ENCODE measurements at places on chromosomes 2 and 18.

DNA sequence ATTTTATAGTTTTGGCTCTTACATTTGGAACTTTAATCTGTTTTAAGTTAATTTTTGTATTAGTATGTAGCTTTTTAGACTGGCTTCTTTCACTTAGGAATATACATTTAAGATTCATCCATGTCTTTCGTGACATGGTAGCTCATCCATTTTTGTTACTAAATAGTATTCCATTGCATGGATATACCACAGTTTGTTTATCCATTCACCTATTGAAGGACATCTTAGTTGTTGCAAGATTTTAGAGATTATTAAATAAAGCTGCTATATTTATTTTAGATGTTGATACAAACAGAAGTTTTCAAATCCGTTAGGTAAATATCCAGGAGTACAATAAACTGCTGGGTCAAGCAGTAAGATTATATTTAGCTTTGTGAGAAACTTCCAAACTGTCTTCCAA lies 58.0 kb upstream of the ZNF521 start:
- no peak for DNase-seq

DNA sequence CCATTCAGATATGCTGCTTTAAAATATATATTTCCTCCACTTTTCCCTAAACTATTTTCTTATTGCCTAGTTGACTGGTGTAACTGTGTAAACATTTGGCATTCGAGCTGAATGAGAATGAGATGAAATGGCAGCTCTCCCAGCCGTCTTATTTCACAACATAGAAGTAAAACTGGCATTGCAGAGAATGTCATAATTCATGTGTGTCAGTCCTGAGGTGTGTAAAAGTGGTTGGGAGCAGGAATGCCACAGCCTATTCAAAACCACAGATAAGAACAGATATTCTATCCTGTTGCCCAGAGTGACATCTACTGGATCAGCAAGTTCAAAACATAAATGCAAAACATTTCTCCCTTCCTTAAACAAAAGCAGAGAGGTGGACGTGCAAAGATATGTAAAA lies 565.5 kb upstream of the CHAC2 start:
- DNase-seq: peak; percentile 33

DNA sequence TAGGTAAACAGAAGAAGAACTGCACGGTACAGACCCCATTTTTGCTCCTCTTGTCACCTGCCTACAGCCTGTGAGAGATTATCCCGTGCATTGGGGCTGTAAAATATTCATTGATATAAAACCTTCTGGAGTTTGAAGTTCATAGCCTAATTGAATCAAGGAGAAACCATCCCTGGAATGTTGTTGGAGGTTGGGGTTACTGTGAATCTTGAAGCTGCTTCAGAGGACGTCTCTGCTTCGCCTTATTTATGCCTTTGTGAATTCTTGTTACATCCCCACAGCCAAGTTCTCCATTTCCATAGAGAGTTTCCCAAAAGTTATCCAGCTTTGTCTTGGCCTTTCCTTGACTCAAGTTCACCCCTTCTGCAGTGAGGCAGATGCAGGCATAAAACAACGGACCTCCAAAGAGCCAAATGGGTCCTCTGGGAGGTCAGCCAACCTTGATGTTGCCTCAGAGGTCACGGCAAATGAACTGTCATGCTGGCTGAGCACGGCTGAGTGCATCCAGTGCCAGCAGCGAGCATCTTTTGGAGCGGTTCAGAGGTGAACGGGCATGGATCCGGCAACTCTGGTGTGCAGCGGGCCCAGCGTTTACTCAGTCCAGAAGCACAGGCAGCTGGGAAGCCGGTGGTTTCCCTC lies 317.6 kb downstream of the PRKCE start:
- peak; percentile 19 for DNase-seq

- no peak for DNase-seq
Observed at GRCh38 chr2:240428245-240428644, 7.2 kb upstream of the GPC1 start.

DNA sequence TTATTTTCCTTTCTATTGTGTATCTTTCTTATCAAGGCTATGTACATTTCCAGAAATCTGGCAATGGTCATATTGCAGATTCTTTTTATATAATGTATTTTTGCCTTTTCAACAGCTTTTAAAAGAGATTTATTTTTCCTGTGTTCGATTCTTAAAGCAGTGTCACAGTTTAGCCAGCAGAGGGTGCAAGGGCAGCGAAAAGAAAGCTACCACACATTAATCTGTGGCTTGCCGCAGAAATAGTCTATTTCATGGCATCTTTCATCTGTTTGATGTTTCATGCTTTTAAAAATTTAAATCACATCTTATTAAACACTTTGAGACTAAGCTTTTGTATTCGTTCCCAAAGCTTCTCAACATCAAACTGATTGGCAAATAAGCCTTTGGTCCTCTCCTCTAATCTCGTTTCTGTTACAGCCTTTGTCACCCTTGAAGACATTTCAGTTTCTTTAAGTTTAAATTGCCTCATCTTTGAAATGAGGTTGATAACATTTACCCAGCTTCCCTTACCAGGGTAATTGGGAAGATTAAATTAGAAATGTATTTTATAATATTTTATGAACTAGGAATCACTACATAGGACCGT lies 73.3 kb downstream of the PIK3C3 start:
- DNase-seq: no peak

DNA sequence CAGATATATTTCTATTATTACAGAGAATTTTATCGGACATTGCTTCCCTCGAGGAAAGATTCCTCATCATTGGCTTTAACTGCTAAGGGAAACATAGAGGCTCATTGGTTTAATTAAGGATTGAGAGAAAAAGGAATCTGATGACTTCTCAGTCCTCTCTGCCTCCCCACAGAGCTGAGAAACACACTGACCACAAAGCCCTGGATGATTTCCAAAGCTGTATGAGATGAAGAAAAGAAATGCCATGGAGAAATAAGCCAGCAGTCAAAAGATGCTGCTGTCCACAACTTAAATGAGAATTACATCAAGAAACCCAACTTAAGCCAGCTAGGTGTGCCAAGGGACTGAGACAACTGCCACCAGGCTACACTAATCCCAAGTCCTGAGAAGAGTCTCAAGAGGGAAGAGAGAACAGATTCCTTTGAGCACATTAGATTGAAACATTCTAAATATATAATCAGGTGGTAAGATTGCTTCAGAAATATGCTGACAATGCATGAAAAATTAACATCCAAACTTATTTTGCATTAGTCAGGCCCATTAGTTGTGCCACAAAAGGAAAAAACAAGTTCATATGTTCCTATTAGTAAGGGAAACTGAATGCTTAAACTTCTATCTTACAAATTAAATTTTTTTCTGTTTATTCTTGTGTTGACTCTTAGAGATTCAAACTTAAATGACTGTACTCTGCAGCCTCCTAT lies 308.1 kb upstream of the CYRIA start:
- no peak for DNase-seq

- DNase-seq: peak; percentile 25
Observed at GRCh38 chr18:4807604-4808293, 352.6 kb upstream of the DLGAP1 start.

DNA sequence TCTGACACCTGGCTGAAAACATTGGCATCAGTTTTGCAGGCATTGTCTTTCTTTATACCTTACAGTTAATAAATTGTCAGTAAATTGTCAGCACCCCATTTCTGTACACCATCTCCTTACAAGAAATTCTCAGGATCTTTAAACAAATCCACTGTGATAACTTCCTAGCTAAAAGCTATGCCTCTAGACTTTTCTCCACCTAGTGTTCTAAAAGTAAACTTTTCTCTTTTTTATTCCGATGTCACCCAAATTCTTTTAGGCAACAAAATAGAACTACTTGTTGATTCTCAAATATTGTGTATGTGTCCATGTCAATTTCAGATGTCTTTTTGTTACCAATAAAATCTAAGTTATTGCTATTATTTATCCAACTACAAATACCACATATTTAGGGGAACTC lies 617.4 kb upstream of the NRXN1 start:
- DNase-seq: peak; percentile 16

DNA sequence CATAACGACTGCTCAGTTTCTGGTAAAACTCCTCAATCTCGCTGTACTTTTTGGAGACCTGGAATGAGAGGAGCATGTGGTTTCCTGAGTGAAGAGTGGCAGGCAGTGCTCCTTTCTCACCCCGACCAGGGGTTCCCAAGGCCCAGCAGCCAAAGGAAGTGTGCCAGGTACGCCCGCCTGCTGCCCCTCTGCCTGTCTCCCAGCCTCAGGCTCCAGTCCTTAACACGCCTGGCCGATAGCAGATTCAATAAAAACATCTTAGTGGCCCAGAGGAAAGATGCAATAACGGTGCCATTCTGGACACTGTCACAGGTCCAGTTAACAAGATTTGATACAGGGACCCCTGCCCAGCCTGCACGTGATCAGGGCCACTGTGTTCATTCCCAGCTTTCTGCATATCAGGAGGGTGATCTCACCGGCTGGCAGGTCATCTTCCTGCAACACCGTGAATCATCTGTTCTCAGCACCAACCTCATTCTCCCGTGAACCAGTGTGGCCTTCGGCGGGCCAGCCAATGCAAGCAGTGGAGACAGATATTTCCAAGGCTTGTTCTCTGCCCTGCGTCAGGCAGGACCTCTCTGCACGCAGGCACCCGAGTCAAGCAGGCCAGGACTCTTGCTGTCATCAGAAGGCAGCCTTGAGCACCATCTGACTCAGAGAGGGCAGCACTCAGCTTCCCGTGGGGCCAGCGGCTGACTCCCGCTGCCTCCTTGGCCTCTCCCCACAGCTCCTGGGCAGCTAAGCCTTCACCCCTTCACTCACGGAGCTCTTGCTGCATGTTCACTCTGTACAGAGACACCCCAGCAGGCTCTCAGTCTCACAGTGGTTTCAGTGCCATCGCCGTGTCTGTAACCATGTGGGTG lies 9.5 kb downstream of the HS1BP3 start:
- DNase-seq: no peak

DNA sequence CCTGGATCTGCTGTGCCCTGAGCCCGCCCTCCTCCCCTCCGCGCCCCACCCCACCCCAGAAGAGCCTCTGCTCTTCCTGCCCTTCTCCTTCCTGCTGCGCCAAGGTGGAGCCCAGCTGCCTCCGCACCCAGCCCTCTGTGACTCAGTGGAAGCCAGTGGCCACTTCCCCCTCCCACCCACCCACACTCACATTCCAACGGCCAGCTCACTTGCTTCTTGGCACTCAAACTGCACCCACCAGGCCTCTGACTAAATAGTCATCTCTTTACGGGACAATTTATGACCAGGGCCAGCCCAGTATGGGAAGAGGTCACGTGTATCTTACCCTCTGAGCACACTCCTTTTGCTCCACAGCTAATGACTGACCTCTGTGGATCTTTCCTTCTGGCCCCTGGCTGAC lies 150.4 kb upstream of the SLC1A4 start:
- DNase-seq: no peak

Data from muscle of arm (tissue), 14 donors.